GM12864 (cell line): ENCODE measurements at places on chromosomes 4 and X.

GRCh38 chrX:24466025-24466424, 939 bp downstream of the PDK3 start:
- DNase-seq: no peak

GRCh38 chrX:81205551-81205950, 3.6 kb downstream of the SH3BGRL start:
- no peak for DNase-seq

- no peak for DNase-seq
Measured at GRCh38 chr4:38469410-38469809, 194.6 kb upstream of the KLF3 start.

GRCh38 chr4:168421671-168422070, 58.6 kb downstream of the DDX60L start:
- DNase-seq: no peak

GRCh38 chr4:99330648-99331047, 9.4 kb upstream of the ADH1B start:
- DNase-seq: no peak

GRCh38 chr4:158621729-158622128, 50.0 kb downstream of the C4orf46 start:
- DNase-seq: no peak

GRCh38 chr4:38757945-38758600, 24.7 kb downstream of the TLR10 start:
- no peak for DNase-seq

DNA sequence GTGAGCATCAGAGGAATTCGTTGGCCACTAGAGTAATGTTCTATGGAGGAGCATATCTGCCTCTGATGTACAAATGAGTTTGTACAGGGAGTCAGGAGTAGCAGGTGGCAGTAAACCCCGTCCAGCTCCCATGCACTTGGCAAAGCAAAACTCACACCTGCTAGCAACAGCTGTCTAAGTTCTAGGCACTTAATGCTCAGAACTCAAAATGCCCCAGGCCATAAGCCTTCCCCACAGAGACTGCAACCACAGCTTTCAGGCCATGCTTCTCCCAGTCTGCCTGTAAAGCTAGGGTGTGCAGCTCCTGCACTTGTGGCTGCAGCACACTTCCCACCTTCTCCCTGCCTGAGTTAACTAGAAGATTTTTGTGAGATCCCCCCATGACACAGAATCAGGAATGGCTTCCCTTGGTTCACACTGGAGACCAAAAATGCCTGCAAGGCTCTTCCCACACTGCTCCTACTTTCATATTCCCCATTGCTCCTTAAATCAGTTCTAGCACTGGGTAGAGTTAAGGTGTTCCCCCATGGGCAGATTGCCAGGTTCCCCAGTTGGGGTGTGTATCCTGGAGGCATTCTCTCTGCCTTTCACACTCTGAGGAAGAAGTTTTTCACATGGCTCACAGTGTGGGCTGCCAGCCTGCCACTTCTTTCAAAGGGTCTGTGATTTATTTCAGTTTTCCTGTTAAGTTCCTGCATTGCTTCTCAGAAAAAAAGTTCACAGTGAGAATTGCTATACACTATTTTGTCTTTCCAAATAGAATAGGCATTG, 189.9 kb downstream of the STPG2 start:
- no peak for DNase-seq

DNA sequence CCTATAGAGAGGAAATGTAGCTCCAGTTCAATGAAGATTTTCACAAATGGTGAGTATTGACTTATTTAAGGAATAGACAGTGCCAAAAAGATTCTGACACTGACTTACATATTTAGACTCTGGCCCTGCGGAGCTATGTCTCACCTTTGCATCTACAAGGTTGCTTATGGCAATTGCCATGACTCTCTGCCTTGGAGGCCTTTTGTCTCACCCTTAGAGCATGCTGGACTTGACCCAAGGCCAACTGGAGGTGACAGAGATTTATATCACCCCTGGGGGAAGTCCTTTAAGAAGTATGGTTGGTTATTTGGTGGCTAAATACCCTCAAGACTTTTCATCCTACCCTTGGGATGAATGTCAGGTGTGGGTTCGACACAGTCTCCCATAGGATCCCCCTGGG, 4.5 kb upstream of the ETDC start:
- DNase-seq: no peak

DNA sequence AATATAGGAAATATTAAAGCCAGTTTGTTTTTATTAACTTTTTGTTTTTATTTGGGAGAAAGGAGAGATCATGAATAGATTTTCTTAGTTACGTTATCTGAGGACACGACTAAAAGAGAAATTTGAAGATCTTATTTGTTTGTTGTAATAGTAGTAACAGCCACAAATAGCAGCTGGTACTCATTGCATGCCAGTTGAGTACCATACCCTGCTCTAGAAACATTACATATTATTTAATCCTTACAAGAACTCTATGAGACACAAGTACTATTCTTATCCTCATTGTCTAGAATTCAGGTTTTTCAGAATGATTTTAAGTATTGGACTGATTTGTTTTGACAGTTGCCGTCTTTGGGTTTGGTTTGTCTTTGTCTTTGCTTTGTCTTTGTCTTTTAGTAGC, 31.8 kb downstream of the USP53 start:
- DNase-seq: no peak

DNA sequence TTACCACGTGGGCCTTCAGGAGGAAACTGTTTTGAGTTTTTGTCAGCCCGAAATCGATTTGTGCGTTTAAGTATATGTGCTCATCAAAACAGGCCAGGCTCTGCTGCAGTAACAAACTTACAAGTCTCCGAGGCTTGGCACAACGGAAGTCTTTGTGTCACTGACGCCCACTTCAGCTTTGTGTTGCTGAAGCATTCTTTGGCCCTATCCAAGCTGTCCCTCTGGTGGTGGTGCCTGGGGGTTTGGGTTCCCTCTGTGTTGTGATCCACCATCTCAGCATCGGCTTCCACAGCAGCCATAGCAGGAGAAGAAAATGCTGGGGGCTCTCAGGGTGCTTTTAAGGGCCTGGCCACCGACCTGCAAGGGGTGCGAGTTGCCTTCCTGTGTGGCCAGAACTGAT, 176.4 kb downstream of the PTTG2 start:
- DNase-seq: no peak
